Type B pancreatic cell (in vitro differentiated cells): ENCODE measurements at places on chromosomes 11 and 22.

DNA sequence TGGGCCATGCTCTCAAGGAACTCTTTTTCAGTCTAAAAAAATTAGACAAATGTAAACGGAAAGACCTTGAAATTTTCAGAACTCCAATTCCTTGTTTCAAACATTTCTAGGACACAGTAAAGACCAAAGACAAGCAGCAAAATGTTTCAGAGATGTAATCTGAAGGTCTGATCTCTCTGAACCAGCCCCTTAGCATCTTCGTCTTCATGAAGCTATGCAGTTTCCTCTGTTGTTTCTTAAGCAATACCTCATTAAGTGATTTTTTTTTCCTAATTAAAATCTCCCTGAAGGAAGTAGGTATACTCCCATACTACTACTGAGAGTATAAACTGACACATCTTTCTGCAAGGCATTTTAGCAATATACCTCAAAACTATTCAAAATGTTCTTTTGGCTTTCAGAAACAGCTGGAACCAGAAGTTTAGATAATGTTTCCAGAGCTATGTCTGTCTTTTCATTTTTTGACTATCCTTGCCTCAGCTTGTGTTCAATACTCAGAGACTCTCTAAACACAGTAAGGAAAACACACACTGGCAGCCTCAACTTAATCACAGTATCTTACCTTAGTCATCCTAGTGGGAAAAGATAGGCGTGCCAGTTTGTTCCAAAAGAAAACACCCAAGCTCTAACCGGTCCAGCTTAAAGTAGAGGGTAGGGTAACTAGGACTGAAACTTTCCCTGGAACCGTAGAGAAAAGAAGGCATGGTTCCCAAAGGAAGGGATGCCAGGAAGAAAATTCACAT, 25.1 kb downstream of the SBF2 start:
- H3K36me3 ChIP-seq: no peaks in the 10 kb centered on the region
- H3K27ac ChIP-seq: no peak overlapping the region
- peaks cover 4% of the 10 kb centered on the region for H3K4me1 ChIP-seq
- no peak for DNase-seq
- no peaks in the 10 kb centered on the region for H3K27me3 ChIP-seq

DNA sequence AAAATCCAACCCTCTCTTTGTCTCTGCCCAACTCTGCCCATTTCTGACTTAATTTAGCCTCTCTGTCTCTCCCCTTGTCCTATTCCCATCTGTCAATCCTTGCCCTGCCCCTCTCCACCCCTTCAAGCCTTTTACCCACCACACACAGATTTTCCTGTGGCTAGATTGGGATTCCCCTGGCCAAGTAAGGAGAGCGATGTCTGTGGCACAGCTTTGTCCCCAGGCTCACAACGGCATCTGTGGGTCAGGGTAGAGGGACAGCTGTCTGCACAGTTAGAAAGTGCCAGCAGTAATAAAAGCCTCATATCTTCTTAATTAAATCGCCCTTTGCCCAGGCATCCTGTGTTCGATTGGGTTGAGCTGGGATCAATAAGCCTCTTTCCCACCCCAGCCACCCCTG, 1.3 kb upstream of the KCNC1 start:
- H3K4me3 ChIP-seq: peak overlapping the region; percentile 34
- H3K27me3 ChIP-seq: peaks cover 62% of the 10 kb centered on the region
- peaks cover 5% of the 10 kb centered on the region for H3K4me1 ChIP-seq
- no peaks in the 10 kb centered on the region for H3K36me3 ChIP-seq
- DNase-seq: no peak

- H3K27me3 ChIP-seq: peaks cover 14% of the 10 kb centered on the region
- H3K36me3 ChIP-seq: no peaks in the 10 kb centered on the region
- no peak overlapping the region for H3K4me3 ChIP-seq
Observed at GRCh38 chr11:58525037-58525614, 17.2 kb upstream of the OR5B21 start.

DNA sequence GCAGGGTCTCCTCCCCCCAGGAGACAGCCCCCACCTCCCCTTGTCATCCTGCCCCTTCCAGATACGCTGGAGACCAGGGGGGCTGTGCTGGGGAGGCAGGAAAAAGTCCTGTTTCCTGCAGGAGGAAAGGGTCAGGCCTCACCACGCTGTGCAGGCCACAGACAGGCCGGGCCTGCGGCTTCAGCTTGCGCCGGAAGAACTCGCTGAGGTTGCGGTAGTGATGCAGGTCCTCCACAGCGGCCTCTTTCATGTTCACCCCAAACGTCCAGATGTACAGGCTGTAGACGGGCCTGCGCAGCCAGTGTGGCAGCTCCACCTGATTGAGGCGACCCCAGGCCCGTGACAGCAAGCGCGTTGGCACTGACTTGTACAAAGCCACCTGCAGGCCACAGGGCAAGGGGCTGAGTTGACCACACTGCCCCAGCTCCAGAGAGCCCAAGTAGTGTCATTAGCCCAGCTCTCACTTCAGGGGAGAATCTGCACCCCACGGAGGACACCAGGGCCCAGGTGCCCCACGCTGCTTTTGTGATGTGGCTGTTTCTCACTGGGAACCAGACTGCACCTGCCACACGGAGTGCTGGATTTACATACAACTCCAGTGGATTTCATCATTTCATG, 40.4 kb downstream of the PISD start:
- H3K4me1 ChIP-seq: peaks cover 18% of the 10 kb centered on the region
- peaks cover 3% of the 10 kb centered on the region for H3K36me3 ChIP-seq
- DNase-seq: no peak

- H3K27ac ChIP-seq: no peak overlapping the region
- H3K27me3 ChIP-seq: no peaks in the 10 kb centered on the region
- no peaks in the 10 kb centered on the region for H3K36me3 ChIP-seq
- no peak overlapping the region for H3K4me3 ChIP-seq
- H3K4me1 ChIP-seq: no peaks in the 10 kb centered on the region
Observed at GRCh38 chr11:101508370-101508769, 75.4 kb downstream of the TRPC6 start.

GRCh38 chr11:60631944-60632343, 67.5 kb upstream of the MS4A8 start:
- H3K27ac ChIP-seq: no peak overlapping the region
- DNase-seq: no peak
- no peaks in the 10 kb centered on the region for H3K4me1 ChIP-seq
- H3K36me3 ChIP-seq: no peaks in the 10 kb centered on the region
